Stimulated activated CD4-positive, alpha-beta T cell treated with anti-CD3 and anti-CD28 coated beads, Interleukin-12 subunit alpha, Interleukin-12 subunit beta, amount 100 ng/mL, for 24 hours (primary cell): ENCODE measurements at places on chromosomes 6 and 20.

- no peak for DNase-seq
Measured at GRCh38 chr20:14219801-14220461, 117.5 kb downstream of the FLRT3 start.

DNA sequence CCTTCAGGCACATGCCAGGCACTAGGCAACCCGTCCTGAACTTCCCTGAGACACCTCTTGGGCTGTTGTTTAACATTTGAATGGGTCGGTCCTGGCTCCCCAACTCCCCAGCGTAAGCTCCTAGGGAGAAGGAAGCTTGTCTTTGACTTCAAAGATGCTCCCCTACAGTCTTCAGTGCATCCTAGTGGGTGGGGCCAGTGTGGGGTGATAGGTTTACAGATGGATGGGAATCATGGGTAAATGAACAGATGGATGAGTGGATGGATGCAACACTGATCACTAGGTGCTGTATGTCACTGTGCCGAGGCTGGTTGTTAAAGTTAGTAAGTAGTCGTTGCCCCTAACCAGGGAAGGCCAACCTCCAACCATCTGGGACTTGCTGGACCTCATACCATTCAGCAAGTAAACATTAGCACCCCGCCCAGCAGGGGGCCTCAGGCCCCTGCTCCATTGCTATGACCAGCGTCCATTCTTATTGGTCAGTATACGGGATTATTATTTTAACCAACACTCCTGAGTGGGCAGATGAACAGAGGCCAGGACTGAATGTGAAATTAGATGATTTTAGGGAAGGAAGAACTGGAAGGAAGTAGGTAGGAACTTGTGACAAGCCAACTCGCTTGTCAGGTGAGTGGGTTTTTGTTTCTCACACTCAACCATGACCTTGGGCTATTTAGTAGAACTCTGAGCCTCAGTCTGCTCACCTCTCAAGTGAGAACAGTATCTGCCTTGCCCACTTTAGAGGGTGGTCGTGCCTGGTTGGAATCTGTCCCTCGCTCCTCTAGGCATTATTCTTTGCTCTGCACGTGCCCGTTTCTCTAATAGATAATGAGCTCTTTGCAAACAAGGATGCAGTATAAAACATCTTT, 82.9 kb upstream of the FOXP4 start:
- no peak for DNase-seq

DNA sequence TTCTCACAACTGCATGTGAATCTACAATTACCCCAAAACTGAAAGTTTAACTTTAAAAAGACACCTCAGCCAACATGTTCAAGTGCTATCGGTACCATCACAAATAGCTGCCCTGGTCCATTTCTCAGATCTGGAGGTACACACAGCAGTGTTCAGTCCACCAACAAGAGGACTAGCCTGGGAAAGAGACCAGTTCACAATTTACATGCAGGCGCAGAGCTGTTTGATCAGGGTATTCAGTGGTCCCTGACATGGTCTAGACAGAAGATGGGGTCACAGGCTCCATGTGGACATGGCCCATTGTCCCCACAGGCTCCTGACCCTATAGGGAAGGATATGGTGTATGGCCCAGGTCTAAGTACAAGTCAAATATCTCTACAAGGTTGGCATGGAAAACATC, 15.6 kb upstream of the TGM6 start:
- DNase-seq = no peak

DNA sequence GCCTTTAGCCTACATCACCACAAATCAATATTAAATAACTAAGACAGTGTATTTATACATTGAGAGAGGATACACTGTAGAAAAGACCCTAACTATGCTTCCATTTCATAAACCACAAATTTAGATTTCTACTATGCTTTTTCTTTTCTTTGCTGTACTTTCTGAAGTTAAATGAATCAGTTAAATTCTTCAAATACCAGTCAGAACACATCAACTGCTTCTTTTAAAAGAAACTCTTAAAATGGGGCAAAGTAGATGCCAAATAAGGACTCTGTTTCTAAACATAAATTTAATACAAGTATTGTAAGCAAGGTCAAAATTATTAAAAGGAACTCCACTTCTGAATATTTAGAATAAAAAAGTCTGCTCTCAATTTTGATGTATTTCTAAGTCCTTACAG, 76.9 kb downstream of the GMDS start:
- no peak for DNase-seq

DNA sequence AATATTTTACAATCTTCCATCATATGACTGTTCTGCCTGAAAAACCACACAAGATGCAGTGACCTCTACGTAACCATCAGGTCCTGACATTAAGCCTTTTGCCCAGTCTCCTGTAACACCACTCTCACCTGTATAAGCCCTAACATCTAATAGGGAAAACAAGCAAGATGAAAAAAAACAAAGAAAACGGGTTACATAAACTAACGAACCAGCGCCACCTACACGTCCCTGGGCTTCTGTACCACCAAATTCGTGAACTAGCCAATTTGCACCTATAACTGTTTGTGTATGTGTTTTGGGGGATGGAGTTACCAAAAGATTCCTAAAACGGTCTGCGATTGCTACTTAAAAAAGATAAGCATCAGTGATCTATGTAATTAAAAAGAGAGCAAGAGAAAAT, 70.2 kb downstream of the BLOC1S5 start:
- no peak for DNase-seq

GRCh38 chr6:100271625-100272024, 193.1 kb downstream of the SIM1 start:
- no peak for DNase-seq

GRCh38 chr6:159439651-159440050, 253.4 kb downstream of the SOD2 start:
- DNase-seq = no peak
